ENCODE measurements at places on chromosomes 7 and 10.

DNA sequence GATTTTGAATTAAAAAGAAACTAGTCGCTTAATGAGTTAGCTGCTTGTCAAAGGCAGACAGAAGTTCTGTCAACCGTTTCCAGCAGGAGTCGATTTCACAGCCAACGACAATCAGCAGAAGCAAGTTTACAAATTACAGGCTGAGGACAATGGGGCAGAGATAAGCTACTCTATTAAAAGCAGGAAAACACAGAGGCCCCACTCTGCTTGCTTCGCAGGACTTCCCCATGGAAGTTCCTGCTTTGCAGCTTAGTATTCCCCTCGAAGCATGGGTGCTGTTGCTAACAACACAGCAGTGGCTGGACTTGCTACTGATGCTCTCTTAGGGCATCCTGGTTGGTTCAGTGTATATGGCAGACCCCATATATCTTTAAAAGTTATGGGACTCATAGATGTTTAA, 50.8 kb upstream of the KLF6 start:
- no peak for DNase-seq

- DNase-seq, result no peak
Measured at GRCh38 chr10:35874311-35875015, 232.4 kb upstream of the FZD8 start.

DNA sequence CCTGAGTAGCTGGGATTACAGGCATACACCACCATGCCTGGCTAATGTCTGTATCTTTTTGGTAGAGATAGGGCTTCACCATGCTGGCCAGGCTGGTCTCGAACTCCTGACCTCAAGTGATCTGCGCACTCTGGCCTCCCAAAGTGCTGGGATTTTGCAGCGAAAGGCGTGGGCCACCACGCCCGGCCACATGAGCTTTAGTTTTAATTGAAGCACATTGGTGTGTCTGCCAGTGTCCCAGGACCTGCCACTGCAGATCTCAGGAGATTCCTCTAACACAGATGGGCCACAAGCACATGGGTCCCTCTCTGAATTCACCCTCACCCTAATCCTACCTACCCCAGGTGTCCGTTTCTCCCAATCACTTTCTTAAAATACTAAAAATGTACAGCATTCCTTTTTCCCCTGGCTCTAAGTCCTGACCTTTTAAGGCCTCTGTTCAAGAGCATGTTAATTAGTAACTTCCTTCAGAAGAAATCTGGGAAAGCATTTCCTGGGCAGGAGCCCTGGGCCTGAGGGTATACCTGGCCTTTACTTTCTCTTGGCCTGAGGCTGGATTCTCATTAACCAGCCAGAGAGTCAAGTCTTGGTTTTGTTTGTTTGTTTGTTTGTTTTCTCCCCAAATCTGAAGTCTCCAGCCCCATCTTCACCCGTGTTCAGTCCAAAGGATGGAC, 82.6 kb downstream of the PRPF18 start:
- no peak for DNase-seq

DNA sequence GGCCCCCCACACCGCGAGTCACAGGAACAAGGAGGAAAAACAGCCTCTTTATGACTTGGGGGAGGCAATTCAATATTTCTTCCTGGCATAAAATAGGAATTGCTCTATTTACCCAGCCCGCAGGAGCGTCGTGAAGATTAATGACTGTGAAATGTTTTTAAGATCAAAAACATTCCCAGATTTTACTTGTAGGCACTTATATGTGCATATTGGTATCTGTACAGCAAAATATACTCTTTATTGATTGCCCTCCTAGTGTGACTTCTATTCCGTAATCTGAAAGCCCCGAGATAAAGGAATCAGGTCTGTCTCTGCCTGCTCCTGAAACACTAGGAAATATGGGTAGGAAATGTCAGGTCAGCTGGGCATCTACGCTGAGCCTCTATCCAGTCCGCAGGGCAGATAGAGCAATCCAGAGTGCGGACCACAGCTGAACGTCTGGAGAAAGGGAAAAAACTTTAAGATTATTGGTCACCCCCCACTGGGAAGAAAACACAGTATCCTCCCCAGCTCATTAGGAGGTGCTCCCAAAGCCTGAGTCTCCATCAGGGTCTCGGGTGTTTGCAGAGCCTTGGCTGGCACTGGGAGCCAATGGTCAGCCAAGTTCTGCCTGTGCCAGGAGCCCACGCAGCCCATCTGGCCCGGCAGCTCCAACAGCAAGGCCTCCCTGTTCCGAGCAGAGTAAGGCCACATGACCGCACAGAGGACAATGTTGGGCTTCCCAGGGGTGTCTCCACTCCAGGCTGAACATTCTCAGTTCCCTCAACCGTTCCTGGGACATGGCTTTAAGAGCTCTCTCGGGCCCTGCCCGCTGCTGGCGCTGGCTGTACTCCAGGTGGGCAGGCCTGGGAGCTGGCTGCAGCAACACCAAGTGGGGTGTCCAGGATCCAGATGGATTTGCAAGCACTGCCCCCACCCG, 7.7 kb downstream of the CTBP2 start:
- no peak for DNase-seq

DNA sequence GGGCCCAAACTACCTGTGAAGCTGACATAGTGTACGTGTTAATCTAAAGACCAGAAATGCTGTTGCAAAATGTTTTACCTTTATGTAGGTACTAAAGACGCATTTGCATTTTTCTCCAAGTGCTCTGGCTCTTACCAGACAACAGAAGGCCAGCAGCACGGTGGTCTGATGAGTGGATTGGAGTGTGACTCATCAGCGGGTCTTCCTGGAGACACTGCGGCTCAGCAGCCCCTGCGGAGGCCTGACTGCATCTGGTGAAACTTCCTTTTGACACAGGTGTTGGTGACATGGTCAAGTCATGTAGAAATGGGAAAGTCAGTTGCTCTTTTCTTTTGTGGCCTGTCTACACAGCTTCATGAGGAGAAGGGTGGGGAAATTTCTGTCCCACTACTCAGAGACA, 723.6 kb downstream of the INHBA start:
- DNase-seq, result no peak

- DNase-seq, result no peak
Measured at GRCh38 chr7:67947646-67948045, 951.0 kb downstream of the TYW1 start.

- DNase-seq, result no peak
Measured at GRCh38 chr7:26664274-26664673, 200.1 kb downstream of the SKAP2 start.

DNA sequence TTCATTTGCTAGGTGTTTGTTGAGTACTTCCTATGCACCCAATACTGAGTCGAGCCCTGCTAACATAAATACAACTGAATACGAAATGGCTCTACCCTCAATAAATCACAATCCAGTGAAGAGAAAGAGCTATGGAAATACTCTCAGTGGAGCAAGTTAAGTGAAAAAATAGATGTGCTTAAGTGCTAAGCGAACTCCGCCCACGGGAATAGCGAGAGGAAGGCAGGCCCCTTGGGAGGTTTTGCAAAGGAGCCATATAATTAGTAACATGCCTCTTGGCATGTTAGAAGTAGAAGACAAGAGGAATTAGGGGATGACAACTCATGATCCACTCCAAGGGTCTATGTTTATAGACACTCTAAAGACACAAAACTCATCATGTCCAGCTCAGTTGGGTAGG, 42.8 kb upstream of the TSPAN33 start:
- DNase-seq, result no peak

- no peak for DNase-seq
Measured at GRCh38 chr10:76939933-76940468, 697.6 kb downstream of the KCNMA1 start.

DNA sequence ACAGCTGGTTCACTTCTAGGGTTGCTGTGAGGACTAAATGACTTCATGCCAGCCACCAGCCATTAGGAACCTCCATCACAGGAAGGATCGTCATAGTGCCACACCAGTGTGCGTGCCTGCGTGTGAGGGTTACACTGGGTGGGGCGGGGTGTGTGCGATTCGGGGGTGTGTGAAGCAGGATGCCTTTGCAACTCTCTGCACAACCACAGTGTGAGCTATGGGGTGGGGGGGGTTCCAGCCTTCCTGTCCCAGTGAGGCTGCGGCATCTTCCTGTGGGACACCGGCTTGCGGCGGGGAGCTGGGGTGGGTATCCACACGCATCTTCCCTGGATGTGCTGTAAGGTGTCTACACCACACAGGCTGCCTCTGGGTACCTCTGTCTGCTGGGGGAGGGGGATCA, 6.9 kb upstream of the ELFN1 start:
- no peak for DNase-seq

DNA sequence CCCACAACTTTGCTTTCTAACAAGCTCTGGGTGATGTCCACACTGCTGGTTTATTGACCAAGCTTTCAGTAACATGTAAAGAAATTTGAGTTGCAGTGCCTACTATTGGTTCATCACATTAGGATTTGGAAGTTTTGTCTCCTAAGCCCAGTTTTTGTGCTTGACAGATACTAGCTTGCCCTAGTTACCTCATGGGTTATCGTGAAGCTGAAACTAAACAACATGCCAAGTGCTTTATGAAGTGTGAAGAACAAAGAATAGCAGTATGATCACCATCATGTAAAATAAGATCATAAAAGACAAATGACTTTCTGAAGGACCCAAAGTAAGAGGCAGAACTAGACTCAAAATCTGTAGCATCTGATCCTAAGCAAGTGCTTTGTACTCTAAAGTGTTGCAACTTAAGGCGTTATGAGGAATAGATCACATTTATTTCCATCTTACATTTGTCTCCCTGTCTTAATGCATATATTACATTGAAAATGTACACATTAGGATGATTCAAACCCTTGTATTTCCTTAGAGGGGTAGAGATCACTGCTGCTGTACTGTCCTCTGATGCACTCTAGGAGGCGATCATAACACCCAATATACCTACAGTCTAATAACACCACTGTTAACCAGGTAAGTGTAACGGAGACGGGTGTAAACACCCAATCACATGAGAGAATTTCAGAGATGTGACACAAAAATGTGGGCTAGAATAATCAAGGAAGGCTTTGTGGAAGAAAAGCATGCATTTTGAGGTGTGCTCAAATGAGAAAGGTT, 71.3 kb downstream of the NRCAM start:
- DNase-seq, result no peak

GRCh38 chr7:134396031-134396430, 62.9 kb downstream of the AKR1B1 start:
- no peak for DNase-seq

DNA sequence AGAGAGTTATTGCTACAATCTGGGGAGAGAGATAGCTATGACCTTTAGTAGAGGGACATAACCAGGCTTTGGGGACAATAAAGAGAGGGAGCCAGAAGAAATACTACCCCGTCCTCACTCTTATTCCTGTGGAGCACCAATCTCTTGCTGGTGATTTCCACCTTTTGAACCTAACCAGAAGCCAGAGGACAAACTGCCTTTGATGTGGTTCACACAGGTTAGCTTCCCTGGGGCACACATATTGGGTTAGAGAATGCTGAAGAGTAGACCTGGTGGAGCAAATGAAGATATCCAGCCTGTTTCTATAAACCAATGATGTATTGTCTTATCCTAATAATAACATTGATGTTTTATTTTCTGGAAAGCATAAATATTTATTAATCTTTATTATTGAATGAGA, 399.3 kb downstream of the HTR7 start:
- no peak for DNase-seq

GRCh38 chr7:112207765-112208164, 1.3 kb downstream of the ZNF277 start:
- DNase-seq, result no peak

DNA sequence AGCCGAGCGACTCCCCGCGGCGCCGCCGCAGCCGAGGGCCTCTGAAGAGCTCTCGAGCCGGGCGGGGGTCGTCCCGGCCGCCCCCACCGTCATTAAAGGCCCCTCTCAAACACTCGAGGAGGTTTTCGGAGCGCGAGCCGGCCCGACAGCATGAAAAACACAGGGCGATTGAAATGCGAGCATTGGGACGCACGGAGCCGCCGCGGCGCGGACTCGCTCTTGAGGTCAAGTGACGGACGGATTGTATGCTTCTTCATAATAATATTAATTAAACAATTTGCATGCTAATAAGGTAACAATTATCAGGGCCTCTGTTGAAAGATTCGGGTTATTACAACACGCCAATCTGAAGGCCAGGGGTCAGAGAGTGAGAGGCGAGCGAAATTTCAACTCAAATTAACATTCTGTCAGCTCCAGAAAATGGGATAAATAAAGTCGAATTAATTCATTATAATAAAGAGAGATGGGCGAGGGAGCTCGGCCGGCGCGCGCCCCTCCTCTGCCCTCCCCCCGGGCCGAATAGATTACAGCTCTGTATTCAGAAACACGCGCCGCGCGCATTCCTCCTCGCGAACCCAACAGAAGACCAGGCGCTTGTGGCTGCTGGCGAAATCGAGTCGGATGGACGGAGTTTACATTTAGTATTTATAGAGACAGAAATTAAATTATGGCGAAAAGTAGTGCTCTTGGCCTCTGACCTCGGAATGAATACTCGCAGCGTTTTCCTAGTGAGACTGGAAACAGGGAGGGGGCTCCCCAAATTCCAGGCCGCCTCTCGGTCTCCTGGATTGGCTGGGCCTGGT, 2.1 kb upstream of the UNCX start:
- DNase-seq, result no peak

DNA sequence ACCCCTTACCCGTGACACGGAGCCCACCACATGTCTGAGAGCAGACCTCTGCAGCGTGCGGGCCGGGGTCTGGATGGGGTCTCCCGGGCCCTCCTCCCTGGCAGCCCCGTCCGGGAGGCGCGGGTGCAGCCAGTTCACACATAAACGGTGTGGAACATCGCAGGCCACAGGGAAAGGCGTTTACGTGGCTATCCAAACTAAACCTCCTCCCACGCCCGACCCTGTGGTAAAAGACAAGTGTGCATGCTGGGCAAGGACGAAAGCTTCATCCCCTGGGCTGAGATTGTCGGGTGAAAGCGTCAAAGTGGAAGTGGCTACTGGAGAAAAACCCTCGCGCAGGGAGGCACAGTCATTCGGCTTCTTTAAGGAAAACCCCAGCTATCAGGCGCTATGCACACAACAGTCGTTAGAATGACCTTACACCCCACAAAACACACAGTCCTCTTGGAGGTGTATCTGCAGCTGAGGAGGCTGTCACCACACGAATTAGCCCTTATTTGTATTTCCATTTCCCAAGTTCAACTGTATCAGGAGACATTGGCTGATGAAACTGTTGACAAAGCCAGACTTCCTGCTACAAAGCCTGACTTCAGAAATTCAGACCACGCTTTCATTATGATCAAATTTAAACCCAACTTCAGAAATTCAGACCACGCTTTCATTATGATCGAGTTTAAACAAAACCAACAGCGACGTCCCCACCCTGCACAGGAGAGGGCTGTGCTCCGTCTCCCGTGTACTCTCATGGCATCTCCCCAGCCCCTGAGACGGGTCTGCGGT, 15.3 kb downstream of the GPER1 start:
- no peak for DNase-seq
